SK-N-SH (cell line): ENCODE measurements at places on chromosomes 4 and X. TPM values are rescaled to one million over a fixed set of nuclear protein-coding genes. Genes with fewer than 3 reads are reported as not detected.

The NKX3-2 gene
- 0.15 and 0.16 TPM in 2 replicates for polyA plus RNA-seq

The AMTN gene
- not detected in 2 replicates for polyA plus RNA-seq

The MAOA gene
- 0.31 and 0.73 TPM in 2 replicates for polyA plus RNA-seq

The NSD2 gene
- polyA plus RNA-seq: 28.0 and 34.2 TPM in 2 replicates

The SLC6A8 gene
- 22.3 and 30.8 TPM in 2 replicates for polyA plus RNA-seq

The IQSEC2 gene
- 21.3 and 24.7 TPM in 2 replicates for polyA plus RNA-seq

The UCP1 gene
- polyA plus RNA-seq: not detected in 2 replicates

The SOD3 gene
- 12.0 and 21.6 TPM in 2 replicates for polyA plus RNA-seq

The DCAF8L2 gene
- 0.33 and 0.36 TPM in 2 replicates for polyA plus RNA-seq

The TBL1X gene
- 7.6 and 10.6 TPM in 2 replicates for polyA plus RNA-seq

The DMRTC1 gene
- polyA plus RNA-seq: not detected in 2 replicates

The EXOC1L gene
- polyA plus RNA-seq: not detected in 2 replicates

The SMR3B gene
- not detected in 2 replicates for polyA plus RNA-seq

The FGB gene
- polyA plus RNA-seq: not detected in 2 replicates

The ZNF141 gene
- 1.6 and 2.4 TPM in 2 replicates for polyA plus RNA-seq

The TRIM60 gene
- not detected in 2 replicates for polyA plus RNA-seq

The FREM3 gene
- polyA plus RNA-seq: 0.02 and 0.03 TPM in 2 replicates

The TECRL gene
- not detected in 2 replicates for polyA plus RNA-seq

The NSG1 gene
- polyA plus RNA-seq: 10.4 and 11.4 TPM in 2 replicates

The PCDH11X gene
- polyA plus RNA-seq: not detected in 2 replicates

The CT55 gene
- 1.5 and 1.9 TPM in 2 replicates for polyA plus RNA-seq
